Activated CD4-positive, alpha-beta T cell treated with anti-CD3 and anti-CD28 coated beads, Interleukin-2, amount 10 ng/mL, durations not matched to agents 24 days and 14 days (primary cell): ENCODE measurements at places on chromosomes 4 and X. TPM values are rescaled to one million over a fixed set of nuclear protein-coding genes. Genes with fewer than 3 reads are reported as not detected.

- H3K27me3 ChIP-seq: no peaks in the 10 kb centered on the region
- no peaks in the 10 kb centered on the region for H3K36me3 ChIP-seq
- H3K27ac ChIP-seq: no peak overlapping the region
- H3K4me3 ChIP-seq: no peak overlapping the region
- DNase-seq: no peak
- H3K4me1 ChIP-seq: no peaks in the 10 kb centered on the region
Observed at GRCh38 chrX:30364229-30364628, 55.0 kb upstream of the NR0B1 start.

DNA sequence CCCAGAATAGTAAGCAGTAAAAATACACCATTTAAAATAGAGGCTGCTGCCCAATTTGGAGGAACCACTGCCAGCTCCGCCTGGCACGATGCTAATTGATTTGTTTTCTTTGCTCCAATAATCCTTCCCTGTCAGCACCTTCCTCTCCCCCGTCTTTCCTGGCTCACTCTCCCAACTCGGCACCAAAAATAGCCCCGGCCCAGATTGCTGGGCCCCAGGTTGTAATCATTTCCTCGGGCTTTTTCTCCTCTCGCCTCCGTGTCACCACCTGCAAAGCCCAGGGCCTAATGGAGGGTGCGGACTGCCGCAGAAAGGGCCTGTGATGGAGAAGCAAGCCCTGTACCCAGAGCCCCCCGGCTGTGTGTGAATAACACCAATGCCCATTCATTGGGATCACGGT is 197.6 kb upstream of the PSAPL1 start:
- H3K4me1 ChIP-seq: no peaks in the 10 kb centered on the region
- no peak overlapping the region for H3K4me3 ChIP-seq
- no peak overlapping the region for H3K27ac ChIP-seq
- no peak for DNase-seq
- peaks cover 3% of the 10 kb centered on the region for H3K27me3 ChIP-seq
- H3K36me3 ChIP-seq: no peaks in the 10 kb centered on the region

DNA sequence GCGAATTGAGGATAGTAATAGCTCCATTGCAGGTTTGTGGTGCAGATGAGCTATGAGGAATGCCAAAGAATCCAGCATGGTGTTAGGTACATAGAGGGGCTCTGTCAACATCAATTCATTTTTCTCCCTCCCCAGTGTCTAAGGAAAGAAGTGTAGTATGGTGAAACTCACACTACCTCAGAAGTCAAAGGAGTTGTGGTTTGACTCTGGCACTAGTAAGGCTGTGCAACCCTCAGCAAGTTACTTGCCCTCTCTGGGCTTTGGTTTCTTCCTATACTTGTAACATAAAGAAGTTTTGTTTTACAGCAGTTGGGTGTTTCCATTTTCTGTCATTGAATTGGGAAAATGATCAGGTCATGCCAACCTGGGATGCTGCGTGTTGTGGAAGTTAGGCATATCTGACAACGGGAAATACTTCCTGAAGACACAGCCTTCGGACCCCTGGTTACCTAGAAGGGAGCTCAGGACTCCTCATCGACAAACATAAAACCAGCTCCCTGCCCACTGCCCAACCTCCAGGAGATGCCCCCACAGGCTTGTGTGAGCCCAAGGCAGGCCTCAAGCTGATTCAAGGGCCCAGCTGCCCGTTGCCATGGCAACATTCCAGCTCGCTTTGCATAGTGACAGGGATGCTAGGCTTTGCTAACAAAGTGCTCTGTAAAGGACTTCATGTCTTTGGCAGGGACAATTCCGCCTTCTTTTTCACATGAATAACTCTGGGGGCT is 71.4 kb downstream of the RTL5 start:
- H3K4me1 ChIP-seq: no peaks in the 10 kb centered on the region
- peaks cover 22% of the 10 kb centered on the region for H3K27me3 ChIP-seq
- no peak for DNase-seq
- no peak overlapping the region for H3K27ac ChIP-seq
- H3K36me3 ChIP-seq: no peaks in the 10 kb centered on the region

DNA sequence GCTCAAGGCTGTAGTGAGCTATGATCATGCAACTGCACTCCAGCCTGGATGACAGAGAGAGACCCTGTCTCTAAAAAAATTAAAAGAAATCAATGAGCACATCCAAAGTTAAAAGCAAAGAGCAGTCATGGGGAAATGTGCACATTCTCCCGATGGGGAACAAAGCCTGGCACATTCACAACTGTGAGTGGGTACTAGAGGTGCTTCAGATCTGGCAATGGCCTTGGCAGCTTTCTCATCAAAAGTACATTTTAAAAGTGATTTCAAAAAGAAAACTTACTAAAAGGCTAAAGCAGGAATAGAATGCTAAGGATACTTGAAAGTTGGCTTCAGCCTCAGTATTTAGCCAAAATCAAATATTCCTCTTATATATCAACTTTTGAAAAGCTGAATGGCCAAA is 145.9 kb upstream of the MAOA start:
- DNase-seq: no peak
- H3K4me3 ChIP-seq: no peak overlapping the region
- H3K36me3 ChIP-seq: no peaks in the 10 kb centered on the region
- H3K4me1 ChIP-seq: peaks cover 3% of the 10 kb centered on the region
- no peaks in the 10 kb centered on the region for H3K27me3 ChIP-seq

DNA sequence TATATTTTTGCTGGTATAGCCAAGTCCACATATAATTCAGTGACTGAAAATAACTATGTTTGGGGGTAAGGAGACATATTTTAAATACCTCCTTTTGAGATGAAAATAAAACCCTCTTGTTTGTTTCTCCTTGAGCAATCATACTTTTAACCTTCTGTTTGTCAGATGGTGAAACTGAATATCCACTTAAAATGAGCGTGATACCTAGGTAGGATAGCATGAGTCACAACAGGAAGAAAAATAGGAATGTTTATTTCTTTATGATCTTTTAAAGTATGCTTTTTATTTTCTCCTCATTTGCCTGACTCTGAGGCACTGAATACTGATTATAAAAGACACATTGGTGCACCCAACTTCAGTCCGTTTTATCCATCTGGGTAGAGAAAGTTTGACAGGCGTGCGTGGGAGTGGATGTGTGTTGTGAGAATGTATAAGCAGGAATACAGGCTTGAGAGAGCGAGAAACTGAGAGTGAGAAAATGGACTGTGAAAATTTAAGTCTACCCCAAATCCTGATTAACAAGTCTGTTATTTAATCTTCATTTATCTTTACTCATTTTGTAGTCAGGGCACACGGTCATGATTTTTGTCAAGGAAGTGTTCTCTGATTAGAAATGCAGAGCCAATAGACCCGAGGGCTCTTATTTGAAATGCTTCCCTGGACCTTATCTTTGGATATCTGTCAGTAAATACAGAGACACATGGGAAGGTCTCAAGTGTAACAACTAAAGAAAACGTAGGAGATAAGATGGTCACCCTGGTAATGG is 62.1 kb upstream of the ANTXR2 start:
- no peak for DNase-seq
- H3K27me3 ChIP-seq: no peaks in the 10 kb centered on the region
- no peak overlapping the region for H3K27ac ChIP-seq
- H3K4me1 ChIP-seq: peaks cover 32% of the 10 kb centered on the region

DNA sequence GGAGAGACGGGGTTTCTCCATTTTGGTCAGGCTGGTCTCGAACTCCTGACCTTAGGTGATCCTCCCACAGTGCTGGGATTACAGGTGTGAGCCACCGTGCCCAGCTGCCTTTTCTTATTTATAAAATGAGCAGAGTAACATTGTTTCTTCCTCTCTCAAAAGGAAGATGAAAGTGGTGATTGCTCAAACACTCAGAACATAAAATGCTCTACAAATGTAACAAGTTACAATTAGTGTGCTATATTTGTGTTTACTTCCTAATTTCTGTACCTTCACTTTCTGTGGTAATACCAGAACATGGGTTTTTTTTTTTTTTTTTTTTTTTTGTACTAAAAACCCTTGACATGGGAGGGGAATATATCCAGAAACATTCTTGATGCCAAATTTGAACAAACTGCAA is 197.9 kb downstream of the MGST2 start:
- no peak for DNase-seq
- peaks cover 5% of the 10 kb centered on the region for H3K4me1 ChIP-seq
- H3K27me3 ChIP-seq: peaks cover 18% of the 10 kb centered on the region
- H3K4me3 ChIP-seq: no peak overlapping the region
- H3K36me3 ChIP-seq: no peaks in the 10 kb centered on the region

GRCh38 chrX:97168646-97169045 is 284.9 kb downstream of the RPA4 start:
- no peak overlapping the region for H3K27ac ChIP-seq
- H3K36me3 ChIP-seq: no peaks in the 10 kb centered on the region
- H3K4me1 ChIP-seq: no peaks in the 10 kb centered on the region
- DNase-seq: no peak
- H3K4me3 ChIP-seq: no peak overlapping the region

- H3K4me1 ChIP-seq: no peaks in the 10 kb centered on the region
- H3K27ac ChIP-seq: no peak within 1 kb of the TSS
- H3K4me3 ChIP-seq: no peak within 1 kb of the TSS
- no peak for DNase-seq
- no peaks in the 10 kb centered on the region for H3K36me3 ChIP-seq
- H3K27me3 ChIP-seq: peaks cover 11% of the 10 kb centered on the region
Observed at GRCh38 chrX:45200741-45201234, at the start of gene DIPK2B. DIPK2B (minus strand) TSS chrX:45200876; CDS start chrX:45200826, 50 bp downstream.

The HTN1 gene
- not detected in 2 replicates for total RNA-seq

The CFAP99 gene
- not detected in 2 replicates for total RNA-seq

The CEP135 gene
- total RNA-seq: 16.3 and 16.9 TPM in 2 replicates

The ATXN3L gene
- total RNA-seq: not detected in 2 replicates

The POU4F2 gene
- not detected in 2 replicates for total RNA-seq

The SPIN2A gene
- 0.66 and 1.0 TPM in 2 replicates for total RNA-seq

The CRMP1 gene
- not detected in 2 replicates for total RNA-seq

The TSPAN5 gene
- 30.4 and 30.7 TPM in 2 replicates for total RNA-seq
